Mononuclear cell (primary cell): ENCODE measurements at places on chromosomes 3 and 15. TPM values are rescaled to one million over a fixed set of nuclear protein-coding genes. Genes with fewer than 3 reads are reported as not detected.

SLCO2A1 gene
- total RNA-seq, result not detected

UCN2 gene
- total RNA-seq, result 0.10 TPM

ARF4 gene
- total RNA-seq, result 69.9 TPM

LNP1 gene
- 1.7 TPM for total RNA-seq

TRPM1 gene
- total RNA-seq, result not detected

IL16 gene
- total RNA-seq, result 89.8 TPM

B3GALNT1 gene
- 0.42 TPM for total RNA-seq

COL6A5 gene
- total RNA-seq, result not detected

TRIM71 gene
- 0.10 TPM for total RNA-seq

ACSBG1 gene
- 0.52 TPM for total RNA-seq

FGF12 gene
- total RNA-seq, result under 0.01 TPM

GOLGA6L9 gene
- total RNA-seq, result 1.7 TPM

TLR9 gene
- total RNA-seq, result 0.21 TPM

HYAL1 gene
- not detected for total RNA-seq

TMOD3 gene
- 43.0 TPM for total RNA-seq
